ENCODE measurements at places on chromosomes 3 and 15.

DNA sequence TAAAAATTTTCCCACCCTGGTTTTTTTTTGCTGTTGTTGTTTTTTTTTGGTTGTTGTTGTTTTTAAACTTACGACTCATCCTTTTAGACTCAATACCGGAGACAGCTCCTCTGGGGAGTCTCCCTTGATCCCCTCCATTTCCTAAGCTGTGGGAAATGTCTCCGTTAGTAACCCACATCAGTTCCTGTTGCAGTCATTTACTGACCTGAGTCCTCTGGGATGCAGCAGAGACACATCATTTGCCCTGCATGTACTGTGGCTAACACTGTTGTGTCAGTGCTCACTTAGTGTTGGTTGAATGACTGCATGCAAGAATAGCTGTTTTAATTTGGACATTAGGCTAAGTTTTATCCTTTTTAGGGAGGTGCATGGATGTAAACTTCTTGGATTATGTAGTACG lies 83.8 kb downstream of the MBNL1 start:
- no peak for DNase-seq

DNA sequence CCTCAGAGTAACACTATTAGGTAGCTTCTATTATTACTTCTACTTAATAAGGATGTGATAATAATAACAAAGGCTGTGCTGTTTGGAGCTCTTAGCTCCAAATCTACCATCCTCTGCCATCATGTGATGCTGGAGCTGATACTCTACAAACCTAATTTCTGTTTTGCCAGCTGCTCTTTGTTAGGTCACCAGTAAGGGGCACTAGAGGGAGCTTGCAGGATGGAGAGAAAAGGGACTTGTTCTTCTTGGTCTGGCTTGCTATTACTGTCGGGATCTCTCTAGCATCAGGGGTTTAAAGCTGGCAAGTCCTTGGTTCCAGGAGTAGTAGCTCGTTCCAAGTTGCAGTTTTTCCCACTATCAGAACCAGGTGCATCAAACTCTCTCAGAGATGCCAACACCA lies 194.9 kb upstream of the KBTBD8 start:
- DNase-seq: no peak

GRCh38 chr3:188631291-188632010 lies 477.5 kb downstream of the LPP start:
- peak; percentile 83 for DNase-seq

DNA sequence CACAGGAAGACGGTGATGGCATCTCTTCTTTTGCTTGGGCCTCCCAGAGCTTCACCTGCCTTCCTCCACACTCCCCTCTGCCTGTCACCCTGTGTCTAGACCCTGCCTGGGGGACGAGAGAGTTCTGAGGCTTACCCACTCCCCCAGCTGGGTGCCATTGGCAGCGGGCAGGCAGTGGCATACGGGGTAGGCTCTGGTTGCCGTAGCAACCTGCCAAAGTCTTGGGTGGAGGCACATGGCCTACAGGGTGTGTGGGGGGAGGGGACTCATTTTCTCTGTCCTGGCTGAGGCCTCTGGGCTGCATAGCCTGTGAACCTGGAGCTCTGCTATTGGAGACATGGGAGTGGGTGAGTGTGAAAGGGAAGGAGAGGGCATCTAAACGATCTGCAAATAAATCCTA lies 4.4 kb downstream of the INSYN1 start:
- no peak for DNase-seq
